ENCODE measurements at places on chromosomes 7 and 10. TPM values are rescaled to one million over a fixed set of nuclear protein-coding genes. Genes with fewer than 3 reads are reported as not detected.

Gene AUTS2
- total RNA-seq: 43.0 TPM

Gene OR13A1
- total RNA-seq: not detected

Gene STEAP1B
- 4.1 TPM for total RNA-seq

Gene TSPAN13
- total RNA-seq: 3.0 TPM

GRCh38 chr10:119609516-119609915 is 12.8 kb upstream of the TIAL1 start:
- DNase-seq: no peak

DNA sequence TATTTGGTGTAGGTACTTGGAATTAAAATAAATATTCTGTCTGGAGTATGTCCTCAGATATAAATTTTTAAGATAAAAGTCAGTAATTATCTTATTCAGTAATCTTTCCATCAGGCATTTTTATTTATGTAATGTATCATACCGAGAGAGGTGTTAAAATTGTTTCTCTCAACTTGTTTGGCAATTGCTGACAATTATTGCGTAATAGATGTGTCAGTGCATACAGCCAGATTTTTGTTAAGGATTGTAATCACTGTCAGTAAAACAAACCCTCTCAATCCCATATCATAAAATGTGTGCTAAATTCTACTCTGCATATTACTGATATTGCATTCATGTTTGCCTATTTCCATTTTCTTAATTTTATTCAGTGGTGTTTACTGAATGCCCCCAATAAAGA is 69.2 kb downstream of the CNTNAP2 start:
- DNase-seq: no peak

- peak; percentile 22 for DNase-seq
Measured at GRCh38 chr10:69389827-69390490, 26.8 kb downstream of the TACR2 start.

GRCh38 chr7:24378871-24379616 is 95.1 kb downstream of the NPY start:
- DNase-seq: no peak

GRCh38 chr7:378041-378420 is 88.1 kb downstream of the FOXL3 start:
- DNase-seq: no peak

DNA sequence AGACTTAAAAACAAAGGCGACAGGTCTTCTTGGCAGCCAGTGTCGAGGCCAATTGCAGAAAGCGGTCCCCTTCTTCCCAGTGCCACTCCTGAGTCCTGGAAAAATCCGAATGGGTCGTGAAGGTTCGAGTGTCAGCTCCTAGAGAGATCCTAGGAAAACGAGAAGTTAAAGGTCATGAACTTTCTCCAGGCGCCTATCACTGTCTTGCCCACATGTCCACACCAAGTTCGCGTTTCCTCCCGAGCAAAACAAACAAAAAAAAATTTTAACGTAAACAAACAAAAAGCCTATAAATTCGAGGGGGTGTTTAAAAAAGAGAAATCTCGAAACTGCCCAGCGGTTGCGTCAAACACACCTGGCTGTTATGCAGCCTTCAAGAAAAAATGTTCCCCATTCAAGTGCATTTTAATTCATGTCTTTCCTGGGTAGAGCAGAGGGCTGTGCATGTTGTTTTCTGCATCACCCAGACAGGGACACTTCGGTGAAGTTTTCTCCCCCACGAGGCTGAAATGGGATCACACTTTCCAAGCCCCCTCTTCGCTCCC is 1.5 kb downstream of the ARHGAP21 start:
- DNase-seq: no peak

- DNase-seq: no peak
Measured at GRCh38 chr7:36286226-36286625, 103.4 kb upstream of the ANLN start.

DNA sequence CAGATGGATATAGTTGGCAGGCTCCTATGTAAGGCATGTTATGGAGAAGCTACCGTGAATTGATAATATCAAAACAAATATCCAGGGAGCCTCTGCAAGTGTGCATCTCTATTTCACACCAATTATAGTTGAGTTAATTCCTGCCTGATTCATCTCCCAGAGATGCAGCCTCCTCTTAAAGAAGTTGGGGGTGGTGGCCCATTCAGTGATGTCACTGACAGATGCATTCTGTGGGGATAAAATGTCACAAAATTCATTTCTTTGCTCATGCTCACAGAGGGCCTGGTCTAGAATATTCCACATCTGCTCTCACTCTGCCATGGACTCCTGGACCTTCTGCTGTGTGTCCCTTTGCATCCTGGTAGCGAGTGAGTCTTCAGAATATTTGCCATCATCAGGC is 189.1 kb upstream of the PRSS1 start:
- no peak for DNase-seq

DNA sequence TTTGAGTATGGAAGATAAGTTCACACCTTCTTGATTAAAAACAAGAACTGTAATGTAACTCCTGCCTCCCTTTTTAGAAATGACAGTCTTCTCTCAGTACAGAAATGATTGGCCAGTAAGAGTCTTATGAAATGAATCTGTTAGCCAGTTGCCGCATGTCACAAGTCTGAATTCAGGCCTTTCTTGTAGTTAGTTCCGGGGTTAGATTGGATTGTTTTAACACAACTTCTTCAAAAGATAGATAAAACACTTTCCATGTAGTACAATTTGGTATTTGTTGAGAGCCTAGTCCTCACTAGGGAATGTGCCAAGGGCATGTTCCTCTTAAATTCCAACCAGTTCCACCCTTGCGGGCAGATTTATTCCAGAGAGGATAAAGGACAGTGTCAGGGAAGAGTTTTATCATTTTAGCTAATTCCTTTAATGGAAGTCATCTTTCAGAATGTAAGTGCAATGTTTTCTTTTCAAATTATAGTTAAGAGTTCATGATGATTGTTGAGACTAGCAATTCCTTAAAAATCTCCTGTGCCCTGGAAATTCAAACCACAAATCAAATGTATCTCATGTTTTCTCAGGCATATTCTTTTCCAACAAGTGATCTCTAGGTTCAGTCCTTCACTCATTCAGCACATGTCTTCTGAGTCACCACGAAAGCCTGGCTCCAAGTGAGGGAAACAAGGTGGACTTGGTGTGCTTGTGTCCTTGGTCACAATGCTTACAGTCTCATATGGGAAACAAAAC is 4.1 kb downstream of the FHIP2A start:
- no peak for DNase-seq

DNA sequence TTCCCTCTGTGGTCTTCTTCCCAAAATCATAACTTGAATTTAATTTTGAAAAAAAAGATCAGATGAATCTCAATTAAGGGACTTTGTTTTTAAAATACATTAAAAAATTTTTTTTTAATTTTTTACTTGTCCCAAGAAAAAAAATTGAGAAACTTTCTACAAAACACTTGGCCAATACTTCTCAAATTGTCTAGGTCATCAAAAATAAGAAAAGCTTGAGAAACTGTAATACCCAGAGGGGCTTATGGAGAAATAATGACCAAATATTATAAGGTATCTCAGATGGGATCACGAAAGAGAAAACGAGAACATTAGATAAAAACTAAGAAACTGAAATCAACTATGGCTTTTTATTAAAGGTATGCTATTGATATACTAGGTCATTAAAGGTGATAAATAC is 835.0 kb downstream of the GATA3 start:
- DNase-seq: no peak

GRCh38 chr10:103125323-103126267 is 67.5 kb downstream of the NT5C2 start:
- DNase-seq: no peak

GRCh38 chr10:50567384-50567783 is 56.4 kb downstream of the SGMS1 start:
- DNase-seq: no peak

- DNase-seq: no peak
Measured at GRCh38 chr10:110771991-110772390, 99.7 kb upstream of the PDCD4 start.

- DNase-seq: peak; percentile 92
Measured at GRCh38 chr10:4234661-4235060, 449.7 kb upstream of the KLF6 start.

GRCh38 chr7:134966691-134967090 is 19.6 kb upstream of the AGBL3 start:
- DNase-seq: no peak

GRCh38 chr10:11578802-11579255 is 32.6 kb downstream of the USP6NL start:
- no peak for DNase-seq

DNA sequence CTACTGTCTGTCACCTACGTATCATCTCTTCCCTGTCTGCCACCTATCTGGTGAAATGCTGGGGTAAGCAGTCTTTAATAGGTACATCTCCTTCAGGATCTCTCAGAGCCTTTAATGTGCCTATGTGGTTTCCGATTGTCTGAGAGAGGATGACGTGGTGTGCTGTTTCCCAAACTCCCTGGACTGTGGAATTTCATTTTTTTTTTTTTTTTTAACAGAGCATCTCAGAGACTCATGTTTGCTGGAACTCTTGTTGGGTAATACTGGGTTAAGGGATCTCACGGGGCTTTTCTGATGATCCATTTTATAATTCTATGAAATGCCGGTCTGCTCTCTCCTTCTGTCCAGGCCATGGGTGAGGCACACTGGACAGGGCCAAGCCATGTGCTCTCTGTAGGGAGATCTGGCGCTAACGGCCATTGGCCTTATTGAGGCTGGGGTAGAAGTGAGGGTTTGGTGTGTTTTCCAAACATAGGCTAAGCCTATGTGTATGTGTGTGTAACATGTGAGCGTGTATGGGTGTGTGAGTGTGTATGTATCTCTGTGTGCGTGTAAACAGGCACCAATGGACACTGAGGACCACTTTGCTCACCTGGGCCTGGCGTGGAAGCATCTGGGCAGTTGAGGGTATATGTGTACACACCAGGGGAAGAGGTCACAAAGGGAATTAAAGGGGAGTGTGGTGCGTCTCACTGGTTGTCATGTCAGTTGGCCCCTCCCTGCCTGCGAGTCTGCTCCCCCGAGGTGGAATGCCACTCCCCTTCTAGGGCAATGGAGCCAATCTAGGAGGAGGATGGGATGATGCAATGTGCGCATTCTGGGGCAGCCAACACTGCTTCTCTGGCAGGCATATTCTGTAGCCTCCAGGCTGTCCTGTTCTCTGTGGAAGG is 7.8 kb downstream of the ADRA2A start:
- no peak for DNase-seq

GRCh38 chr10:97230146-97230545 is 44.4 kb upstream of the SLIT1 start:
- no peak for DNase-seq

- no peak for DNase-seq
Measured at GRCh38 chr7:48245751-48246472, 74.7 kb downstream of the ABCA13 start.

DNA sequence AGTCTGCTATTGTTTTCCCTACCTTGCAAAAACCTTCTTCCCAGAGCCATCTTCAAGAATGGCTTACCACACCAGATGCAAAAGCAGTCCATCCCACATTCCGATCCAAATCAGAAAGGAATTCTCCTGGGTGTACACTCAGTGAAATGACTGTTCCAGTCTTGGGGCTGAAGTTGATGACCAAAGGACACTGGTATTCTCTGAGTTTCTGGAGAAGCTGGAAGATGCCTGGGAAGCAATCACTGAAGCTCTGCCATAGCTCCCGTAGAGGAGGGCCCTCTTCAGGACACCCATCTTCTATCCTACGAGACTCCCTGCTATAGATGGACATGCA is 155.7 kb downstream of the LCOR start:
- DNase-seq: no peak

GRCh38 chr10:86535132-86535882 is 13.7 kb upstream of the WAPL start:
- peak; percentile 69 for DNase-seq

- DNase-seq: no peak
Measured at GRCh38 chr7:95213809-95214492, 110.4 kb downstream of the PON1 start.

DNA sequence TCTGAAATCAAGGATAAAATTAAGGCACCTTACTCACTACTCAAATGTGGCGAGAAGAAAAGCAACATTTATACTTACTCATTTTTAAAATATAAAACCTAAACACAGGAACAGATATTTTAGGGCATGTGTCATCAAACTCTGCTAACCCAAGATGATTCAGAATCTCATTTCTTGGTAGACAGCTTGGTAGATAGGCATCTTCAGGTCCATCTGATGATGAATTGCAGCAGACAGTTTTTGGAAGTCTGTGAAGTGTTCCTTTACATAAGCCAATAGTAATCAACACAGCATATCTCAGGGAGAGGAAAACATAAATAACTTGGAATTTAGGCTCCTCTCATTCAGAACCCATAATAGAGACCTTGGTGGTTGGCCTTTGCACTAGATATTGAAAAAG is 3.4 kb downstream of the HIPK2 start:
- no peak for DNase-seq

DNA sequence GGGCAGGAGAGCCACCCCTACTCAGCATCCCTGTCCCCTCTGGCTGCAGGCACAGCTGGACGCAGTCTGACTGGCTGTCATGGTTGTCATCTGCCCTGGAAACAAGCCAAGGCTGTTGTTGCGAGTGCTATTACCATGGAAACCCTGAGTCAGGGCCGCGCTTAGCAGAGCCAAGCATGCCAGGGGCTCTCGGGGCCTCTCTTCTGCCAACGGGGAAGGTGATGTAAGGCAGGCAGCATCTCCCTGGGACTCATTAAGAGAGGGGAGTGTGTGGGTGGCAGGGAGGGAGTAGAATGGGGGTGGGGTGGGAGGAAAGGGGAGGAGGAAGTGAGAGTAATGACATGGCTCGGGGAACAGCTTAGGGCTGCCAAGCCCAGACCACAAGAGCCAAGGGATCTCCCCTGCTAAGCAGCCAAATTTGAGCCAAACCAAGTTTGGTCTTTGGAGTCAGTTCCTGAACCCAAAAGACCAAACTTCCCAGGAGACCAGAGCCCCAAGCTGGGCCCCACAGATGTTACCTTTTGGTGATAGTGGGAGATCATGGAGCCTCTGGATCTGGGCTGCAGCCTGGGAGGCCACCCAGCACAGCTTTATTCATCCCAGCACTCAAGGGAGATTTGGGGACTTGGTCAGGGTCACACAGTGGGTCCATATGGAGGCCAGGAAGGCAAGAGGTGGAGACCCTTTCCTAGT is 67.6 kb downstream of the TMEM130 start:
- no peak for DNase-seq

GRCh38 chr7:33669251-33669670 is 236.1 kb upstream of the BMPER start:
- no peak for DNase-seq

DNA sequence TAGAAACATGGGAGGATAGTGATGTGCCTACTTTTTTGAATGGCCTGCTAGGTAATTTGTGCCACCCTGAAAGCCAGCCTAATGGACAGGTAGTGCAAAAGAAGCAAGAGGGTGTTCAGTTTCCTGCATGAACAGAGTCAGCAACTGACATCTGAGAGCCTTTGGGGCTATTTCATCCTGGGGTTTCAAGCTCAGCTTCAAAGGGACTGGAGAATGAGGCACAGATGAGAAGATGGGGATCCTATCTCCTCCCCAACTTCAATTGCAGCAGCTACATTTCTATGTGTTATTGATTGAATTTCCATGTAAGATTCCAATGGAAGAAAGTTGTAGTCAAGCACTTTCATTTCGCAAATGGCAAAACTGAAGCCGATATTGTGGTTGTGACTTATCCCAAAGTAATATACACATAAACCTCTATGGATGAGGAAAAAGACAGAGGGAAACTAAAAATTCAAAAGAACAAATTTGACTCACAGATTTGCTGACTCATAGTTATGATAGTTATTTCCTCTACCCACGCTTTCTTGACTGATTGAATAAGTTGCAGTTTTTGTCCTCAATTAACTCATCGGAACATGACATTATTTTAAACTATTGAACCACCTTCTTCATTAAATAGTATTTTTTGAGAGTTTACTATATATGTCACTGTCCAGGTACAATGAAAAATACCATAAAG is 42.6 kb upstream of the NRP1 start:
- DNase-seq: no peak

All from natural killer cell treated with Interleukin-12 subunit alpha and Interleukin-12 subunit beta and Interleukin-15 and Interleukin-18, amount 100 ng/mL, for 72 hours (primary cell).